ENCODE measurements at places on chromosomes 16 and 17.

- DNase-seq: no peak
Measured at GRCh38 chr17:50952889-50953288, 86.7 kb upstream of the TOB1 start.

- no peak for DNase-seq
Measured at GRCh38 chr17:19371259-19372010, 6.9 kb upstream of the MAPK7 start.

- DNase-seq: no peak
Measured at GRCh38 chr16:84027625-84028024, 15.0 kb downstream of the SLC38A8 start.

GRCh38 chr17:81566461-81567126, 14.4 kb upstream of the FAAP100 start:
- DNase-seq: peak; percentile 78

GRCh38 chr16:4317532-4318450, 1.9 kb downstream of the GLIS2 start:
- no peak for DNase-seq

GRCh38 chr17:70352834-70353233, 183.5 kb downstream of the KCNJ2 start:
- no peak for DNase-seq

- DNase-seq: no peak
Measured at GRCh38 chr17:37818689-37819088, 73.8 kb upstream of the HNF1B start.

GRCh38 chr17:76870377-76870714, 2.1 kb downstream of the MGAT5B start:
- DNase-seq: no peak

DNA sequence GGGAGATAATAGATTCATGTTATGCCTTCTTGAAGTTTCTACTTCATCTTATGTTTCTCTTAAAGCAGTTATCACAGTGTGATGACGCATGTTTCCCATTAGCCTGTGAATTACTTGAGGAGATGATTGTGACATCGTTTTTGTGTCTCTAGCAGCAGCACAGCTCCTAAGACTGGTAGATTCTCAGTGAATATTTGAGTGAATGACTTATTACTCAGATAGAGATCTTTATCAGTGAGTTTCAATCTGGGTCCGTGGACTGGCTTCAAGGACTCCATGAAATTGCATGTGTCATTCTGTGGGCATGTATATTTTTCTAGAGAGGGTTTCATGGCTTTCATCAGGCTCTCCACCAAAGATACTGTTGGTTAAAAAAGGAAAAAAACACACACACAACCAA, 29.9 kb downstream of the YPEL2 start:
- no peak for DNase-seq

Data from GF-D8 (cell line).